Right atrium auricular region (tissue), 2 donors: ENCODE measurements at places on chromosomes 16 and 17. TPM values are rescaled to one million over a fixed set of nuclear protein-coding genes. Genes with fewer than 3 reads are reported as not detected.

GRCh38 chr16:54121539-54122295 is 164.9 kb downstream of the IRX3 start:
- no peak for DNase-seq

- no peak for DNase-seq
Measured at GRCh38 chr17:10052106-10052813, 146.1 kb downstream of the GAS7 start.

The PRDM7 gene
- total RNA-seq: not detected

GRCh38 chr16:30051518-30051917 is 14.0 kb upstream of the ALDOA start:
- DNase-seq: no peak

The CCL5 gene
- 3.1 TPM for total RNA-seq

The C16orf74 gene
- 0.79 TPM for total RNA-seq

The NF1 gene
- 47.5 TPM for total RNA-seq

The CETP gene
- not detected for total RNA-seq

The SLC38A10 gene
- 63.4 TPM for total RNA-seq

The BRD7 gene
- 28.0 TPM for total RNA-seq

DNA sequence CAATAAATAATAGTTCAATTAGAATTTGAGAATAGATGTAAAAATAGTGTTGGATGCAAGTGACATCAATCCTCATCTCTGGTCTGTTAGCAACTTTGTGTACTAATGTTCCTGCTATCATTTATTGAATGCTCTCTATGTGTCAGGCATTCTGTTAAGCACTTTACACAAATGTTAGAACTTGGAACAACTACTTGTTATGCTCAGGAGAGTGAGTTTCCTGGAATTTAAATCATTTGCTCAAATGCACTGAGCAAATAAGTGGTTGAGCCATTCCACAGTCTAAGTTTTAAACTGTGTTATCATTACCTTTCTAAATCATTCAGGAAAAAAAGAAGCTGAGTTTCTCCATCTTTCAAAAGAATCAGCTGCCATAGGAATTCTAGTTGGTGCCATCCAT is 1327.3 kb upstream of the GOT2 start:
- no peak for DNase-seq

GRCh38 chr16:89455178-89455577 is 35.2 kb downstream of the ANKRD11 start:
- DNase-seq: no peak

The SYCE1L gene
- not detected for total RNA-seq

DNA sequence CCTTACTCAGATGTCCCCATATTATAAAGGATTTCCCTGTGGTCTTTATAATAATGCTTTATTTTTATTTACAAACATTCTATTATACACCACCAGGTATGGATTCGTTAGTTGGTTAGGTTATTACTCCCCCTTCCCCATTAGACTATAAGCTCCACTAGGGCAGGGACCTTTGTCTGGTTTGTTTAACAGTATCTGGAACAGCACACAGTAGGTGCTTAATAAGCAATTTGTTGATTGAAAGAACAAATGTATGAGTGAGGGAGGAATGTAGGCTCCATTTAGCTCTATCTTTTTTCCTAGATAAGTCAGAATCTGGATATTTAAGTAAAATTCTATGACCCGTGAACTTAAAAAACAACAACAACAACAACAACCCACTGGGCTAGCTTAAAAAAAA is 2.3 kb upstream of the PRKCB start:
- DNase-seq: no peak

DNA sequence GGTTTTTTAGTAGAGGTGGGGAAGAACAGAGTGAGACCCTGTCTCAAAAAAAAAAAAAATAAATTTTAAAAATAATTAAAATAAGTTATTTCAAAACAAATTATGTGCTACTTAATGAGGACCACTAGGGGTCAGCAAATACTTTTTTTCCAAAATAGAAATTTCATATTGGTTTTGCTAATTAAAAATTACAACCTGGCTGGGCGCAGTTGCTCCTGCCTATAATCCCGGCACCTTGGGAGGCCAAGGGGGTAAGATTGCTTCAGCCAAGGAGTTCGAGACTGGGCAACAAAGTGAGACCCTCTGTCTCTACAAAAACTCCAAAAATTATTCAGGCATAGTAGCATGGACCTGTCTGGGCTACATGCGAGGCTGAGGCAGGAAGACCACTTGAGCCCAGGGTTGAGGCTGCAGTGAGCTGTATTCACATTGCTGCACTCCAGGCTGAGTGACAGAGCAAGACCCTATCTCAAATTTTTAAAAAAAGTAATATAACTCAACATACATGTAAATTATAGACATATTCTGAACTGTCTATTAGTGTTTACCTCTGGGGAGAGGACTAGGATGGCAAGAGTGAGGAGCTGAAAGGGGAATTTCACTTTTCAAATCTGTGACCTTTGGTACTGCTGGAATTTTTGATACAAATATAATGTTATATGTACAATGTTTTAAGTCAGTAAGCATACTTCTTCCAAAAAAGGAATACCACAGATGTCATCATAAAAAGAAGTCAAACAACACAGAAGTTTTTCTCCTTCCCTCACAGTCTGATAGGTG is 8.1 kb downstream of the MEIOB start:
- DNase-seq: no peak

- DNase-seq: no peak
Measured at GRCh38 chr17:73476890-73477350, 165.1 kb upstream of the CDC42EP4 start.

DNA sequence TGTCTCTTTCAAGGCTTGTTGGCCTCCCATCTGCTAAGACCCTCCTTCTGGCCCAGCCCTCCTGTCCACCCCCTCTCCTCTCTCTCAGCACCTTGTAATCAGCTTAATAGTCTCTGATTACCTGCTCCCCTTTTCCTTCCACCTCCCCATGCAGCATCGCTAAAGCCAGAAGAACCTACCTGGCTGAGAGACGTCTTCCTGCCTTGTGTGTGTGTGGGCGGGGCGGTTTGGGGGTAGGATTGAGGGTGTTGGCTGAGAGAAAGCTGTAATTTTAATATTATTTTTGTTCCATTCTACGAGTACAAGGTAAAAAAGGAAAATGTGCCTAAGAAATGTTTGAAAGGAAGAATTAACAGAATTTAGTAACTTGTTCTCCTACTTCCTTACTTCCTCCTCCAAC is 3.4 kb downstream of the DNAH9 start:
- DNase-seq: no peak

GRCh38 chr17:67569015-67569451 is 148.7 kb upstream of the NOL11 start:
- DNase-seq: no peak

- DNase-seq: no peak
Measured at GRCh38 chr17:79520167-79521165, 90.4 kb downstream of the RBFOX3 start.

The SLFN14 gene
- not detected for total RNA-seq

The CHAD gene
- 0.70 TPM for total RNA-seq

DNA sequence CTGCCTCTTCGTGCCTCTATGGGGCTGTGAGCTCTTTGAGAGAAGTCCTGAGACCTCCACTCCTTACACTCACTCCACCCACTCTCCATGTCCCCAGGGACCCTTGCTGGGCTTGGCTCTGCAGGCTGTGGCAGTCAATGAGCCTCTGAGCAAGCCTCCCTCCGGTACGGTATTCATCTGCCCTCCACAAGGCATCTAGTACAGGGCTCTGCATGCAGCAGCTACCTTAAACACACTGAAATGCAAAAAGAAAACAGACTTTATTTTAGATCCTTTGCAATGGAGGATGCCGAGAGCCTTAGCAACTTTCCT is 38.9 kb upstream of the SMPD3 start:
- DNase-seq: no peak

- DNase-seq: no peak
Measured at GRCh38 chr17:9241774-9242496, 220.6 kb downstream of the NTN1 start.

- DNase-seq: no peak
Measured at GRCh38 chr17:49597928-49598655, 22.4 kb downstream of the NXPH3 start.

The CDH1 gene
- total RNA-seq: 0.93 TPM

- no peak for DNase-seq
Measured at GRCh38 chr17:12567077-12568053, 98.3 kb upstream of the MYOCD start.

- DNase-seq: no peak
Measured at GRCh38 chr17:79835953-79836509, 3.2 kb downstream of the CBX4 start.

The EFCAB5 gene
- not detected for total RNA-seq

GRCh38 chr16:74623214-74623838 is 16.4 kb upstream of the GLG1 start:
- no peak for DNase-seq

GRCh38 chr17:2398655-2399571 is 1.9 kb downstream of the MNT start:
- no peak for DNase-seq

GRCh38 chr17:7838090-7839075 is 4.4 kb downstream of the KDM6B start:
- no peak for DNase-seq

The ADGRG1 gene
- 12.6 TPM for total RNA-seq

DNA sequence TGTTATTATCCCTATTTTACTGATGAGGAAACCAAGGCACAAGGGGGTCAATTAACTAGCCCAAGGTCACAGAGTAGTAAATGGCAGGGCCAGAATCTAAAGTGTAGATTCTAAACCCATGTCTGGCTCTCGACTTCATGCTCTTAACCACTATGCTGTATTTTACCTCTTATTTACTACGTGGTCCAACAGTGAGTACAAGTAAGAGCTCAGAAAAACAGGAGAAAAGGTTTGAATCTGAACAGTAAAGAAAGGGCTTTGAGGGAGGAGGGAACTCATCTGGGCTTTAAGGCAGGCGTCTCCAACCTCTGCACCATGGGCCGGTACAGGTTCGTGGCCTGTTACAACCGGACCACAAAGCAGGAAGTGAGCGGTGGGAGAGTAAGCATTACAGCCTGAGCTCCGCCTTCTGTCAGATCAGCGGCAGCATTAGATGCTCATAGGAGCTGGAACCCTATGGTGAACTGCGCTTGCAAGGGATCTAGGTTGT is 62.9 kb downstream of the SMURF2 start:
- DNase-seq: no peak

GRCh38 chr17:10603931-10604330 is 53.2 kb downstream of the MYH3 start:
- DNase-seq: no peak

- DNase-seq: no peak
Measured at GRCh38 chr16:1942047-1942809, 771 bp downstream of the MSRB1 start.

The CKLF gene
- total RNA-seq: 22.5 TPM
